GM23248 (cell line): ENCODE measurements at places on chromosomes 3 and 15. TPM values are rescaled to one million over a fixed set of nuclear protein-coding genes. Genes with fewer than 3 reads are reported as not detected.

- DNase-seq, result no peak
Observed at GRCh38 chr15:67915461-67916374, 75.9 kb upstream of the RNU6-1 start.

- no peak for DNase-seq
Observed at GRCh38 chr3:178079966-178080365, 456.3 kb upstream of the KCNMB2 start.

DNA sequence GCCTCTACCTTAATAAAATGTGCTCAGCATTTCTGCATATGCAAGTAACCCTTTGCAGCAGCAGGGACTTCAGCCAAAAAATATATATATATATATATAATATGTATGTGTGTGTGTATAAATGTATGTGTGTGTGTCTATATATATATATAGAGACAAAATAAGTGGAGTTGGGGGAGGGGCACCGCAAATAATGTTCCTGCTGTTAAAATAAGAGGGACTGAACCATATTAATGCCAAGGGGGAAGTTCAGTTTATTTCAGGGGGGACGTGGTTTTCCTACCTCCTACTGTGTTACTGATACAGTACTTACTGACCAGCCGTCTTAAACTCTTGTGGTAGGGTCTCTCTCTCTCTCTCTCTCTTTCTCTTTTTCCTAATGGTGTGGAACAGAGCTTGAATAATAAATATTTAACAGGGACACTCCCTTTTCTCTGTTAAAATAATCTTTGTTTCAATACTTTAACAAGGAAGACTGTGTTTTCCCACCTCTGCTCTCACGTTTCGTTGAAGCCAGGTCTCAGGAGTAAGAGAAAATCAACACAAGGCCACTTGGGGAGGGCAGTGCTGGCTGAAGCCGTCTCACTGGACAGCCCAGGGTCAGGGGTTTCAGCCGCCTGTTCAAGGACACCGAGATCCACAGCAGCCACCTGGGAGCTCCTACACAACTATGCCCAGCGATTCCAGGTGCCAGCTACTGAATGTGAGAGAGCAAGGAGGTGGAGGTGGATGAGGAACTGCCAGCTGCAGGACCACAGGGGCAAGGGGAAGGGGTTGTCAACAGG, 42.8 kb upstream of the ADAMTSL3 start:
- DNase-seq, result no peak

DNA sequence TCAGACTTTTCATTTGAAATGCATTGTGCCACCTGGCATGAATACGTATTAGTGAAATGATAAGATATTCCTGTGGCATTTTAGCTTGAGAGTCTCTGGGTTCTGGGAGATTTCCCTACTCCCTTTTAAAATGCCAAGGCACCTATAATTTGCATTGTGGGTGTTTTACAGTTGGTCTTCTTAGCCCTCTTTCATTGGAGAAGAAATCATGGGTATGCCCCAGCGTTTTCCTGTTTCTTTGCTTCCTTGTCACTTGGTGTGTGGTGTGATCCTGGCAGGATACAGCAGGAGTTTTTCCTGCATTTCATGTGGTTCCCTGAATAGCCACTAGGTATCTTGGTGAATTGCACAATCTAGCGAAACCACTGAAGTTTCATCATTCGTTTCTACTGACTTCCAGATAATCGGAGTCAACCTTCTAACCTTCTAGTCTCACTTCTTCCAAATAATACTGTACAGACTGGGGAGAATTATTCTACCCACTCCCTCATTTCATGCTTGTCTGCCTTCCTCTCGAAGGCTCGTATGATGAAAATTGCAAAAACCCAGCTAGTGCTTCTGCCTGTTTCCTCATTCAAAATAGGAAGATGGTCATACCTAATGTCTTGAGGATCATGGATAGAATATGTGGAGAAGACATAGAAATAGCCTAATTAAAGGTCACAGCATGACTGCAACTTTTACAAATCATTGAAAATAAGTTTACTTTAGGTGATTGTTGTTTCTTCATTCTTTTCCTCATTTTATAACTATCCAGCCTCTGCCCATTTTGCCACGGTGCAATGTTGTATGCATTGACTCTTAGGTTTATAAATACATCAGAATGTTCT, 2.6 kb downstream of the BHLHE40 start:
- peak; percentile 87 for DNase-seq

DNA sequence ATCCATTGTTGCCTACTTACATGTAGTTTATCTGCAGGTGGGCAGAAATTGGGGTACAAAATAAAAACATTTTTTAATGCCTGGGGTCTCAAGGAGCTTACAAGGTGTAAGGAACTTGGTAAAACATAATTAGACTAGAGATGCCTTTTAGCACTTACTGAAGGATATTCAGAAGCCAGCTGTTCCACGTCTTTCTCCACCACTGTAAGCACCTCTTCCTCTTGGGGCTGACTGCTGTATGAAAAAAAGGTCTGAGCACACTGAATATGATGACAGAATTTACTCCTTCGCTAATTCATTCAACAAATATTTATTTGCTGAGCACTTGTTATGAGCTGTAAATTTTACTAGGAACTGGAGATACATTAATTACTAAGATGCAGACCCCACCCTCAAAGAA, 539.1 kb downstream of the UNC13C start:
- DNase-seq, result no peak

DNA sequence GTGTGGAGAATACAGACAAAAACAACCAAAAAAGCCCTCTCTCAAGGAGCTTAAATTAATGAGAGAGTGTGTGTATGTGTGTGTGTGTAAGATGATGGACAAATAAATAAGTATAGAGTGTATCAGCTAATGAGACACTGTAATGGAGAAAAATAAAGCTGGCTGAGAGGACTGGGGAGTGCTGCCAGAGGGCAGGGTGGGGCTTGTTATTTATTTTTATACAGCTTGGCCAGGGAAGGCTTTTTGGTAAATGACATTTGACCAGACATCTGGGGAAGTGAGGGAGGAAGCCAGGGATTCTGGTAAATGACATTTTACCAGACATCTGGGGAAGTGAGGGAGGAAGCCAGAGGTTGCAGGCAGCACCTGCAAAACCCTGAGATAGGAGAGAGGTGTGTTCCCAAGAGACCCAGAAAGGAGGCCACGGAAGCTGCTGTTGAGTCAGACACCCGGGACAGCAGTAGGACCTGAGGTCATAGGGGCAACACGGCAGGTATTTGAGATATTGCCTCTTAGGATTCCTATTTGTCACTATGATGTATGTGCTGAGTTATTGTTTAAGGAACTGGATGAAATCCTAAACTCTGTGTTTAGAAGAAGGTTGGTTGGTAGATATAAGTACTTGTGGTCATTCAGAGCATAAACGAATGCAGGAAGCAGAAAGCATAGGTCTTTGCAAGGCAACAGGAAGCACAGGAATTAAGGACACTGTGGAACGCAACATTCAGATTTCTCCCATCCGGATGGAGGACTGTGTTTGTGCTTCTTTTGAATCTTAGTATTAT, 2.7 kb downstream of the SV2B start:
- no peak for DNase-seq

GRCh38 chr15:60134609-60135008, 130.5 kb downstream of the FOXB1 start:
- peak; percentile 10 for DNase-seq

DNA sequence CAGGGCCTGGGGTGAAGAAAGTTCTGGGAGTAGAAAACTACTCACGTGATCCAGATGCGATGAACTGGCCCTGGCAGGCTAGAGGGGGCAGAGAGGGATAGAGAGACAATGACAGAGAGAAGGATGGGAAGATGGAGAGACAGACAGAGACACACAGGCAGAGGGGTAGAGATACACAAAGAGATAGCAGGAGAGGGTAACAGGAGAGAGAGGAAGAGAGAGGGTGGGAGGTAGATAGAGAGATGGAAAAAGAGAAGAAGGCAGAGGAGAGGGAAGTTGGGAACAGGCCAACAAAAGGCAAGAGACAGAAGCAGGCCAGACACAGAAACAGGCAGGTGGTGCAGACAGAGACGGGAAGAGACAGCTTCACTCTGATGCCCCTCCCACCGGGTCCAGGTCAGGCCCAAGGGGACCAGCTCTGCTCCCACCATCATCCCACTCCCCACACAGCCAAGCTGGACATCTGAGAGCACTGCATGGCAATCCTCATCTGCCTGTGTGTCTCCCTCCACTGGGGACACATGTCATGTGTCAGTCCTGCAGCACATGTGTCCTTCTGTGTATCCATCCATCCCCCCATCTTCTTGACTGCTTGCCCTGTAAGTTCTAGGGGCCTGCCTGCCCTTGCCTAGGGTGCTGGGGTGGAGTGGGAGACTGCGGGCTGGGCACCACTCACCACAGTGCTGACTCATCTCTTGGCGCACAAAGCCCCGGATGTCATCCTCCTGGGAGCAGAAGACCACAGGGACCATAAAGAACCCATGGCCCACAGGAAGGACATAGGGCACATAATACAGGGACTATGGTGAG, 2.2 kb upstream of the UCN2 start:
- DNase-seq, result peak; percentile 86

- DNase-seq, result peak; percentile 56
Observed at GRCh38 chr3:147411815-147412241, 2.7 kb downstream of the ZIC1 start.

DNA sequence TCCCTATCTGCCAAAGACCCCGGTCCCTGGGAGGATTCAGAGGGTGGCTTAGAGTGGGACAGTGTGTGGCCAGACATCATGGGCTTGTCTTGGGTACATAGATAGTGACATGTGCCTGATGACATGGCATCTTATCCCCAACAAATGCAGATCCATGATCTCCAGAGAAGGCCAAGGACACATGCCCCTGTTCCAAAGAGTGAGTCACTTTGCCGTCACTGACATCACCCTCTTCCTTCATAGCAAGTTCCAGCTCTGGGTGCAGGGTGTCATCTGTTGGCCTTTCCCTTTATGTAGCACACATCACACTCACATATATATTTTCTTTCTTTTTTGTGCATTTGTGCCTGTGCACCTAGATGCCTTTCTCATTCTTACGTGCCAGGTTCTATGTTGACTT, 350.5 kb downstream of the LRTM1 start:
- DNase-seq, result peak; percentile 10

- DNase-seq, result no peak
Observed at GRCh38 chr3:99957151-99957796, 139.6 kb downstream of the CMSS1 start.

- DNase-seq, result no peak
Observed at GRCh38 chr3:8239095-8239494, 262.5 kb upstream of the LMCD1 start.

DNA sequence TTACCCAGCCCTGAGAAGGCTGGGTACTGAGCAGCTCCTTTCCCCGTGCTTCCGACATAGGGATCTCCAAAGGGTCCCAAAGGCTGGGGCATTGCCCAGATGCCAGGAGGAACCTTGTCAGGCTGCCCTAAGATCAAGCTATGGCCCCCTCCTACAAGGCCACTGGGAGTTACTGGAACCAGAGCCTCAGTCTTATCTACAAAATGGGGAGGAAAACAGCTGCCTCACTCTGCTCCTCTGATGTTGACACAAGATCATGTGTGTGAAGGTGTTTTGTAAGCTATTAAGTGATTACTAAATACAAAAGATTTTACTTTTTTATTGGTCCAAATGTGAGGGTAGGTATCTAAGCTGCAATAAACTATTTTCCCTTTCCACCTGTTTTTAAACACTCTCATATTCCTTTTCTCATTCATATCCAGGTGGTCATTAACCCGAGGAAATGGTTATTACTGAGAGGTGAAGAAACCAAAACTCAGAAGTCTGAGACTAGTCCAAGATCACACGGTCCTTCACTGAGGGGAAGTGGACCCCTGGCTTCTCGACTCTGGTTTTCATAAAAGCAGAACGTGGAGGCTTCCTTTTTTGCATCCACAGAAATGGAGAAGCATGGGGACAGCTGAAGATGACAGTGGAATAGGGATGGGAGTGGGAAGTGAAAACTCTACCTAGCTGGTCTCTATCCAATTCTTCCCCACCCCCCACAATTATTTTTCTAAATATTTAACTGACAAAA, 1.7 kb downstream of the ARPIN start:
- no peak for DNase-seq

Gene RHOV
- not detected in 2 replicates for polyA plus RNA-seq

Gene PLA2G4B
- polyA plus RNA-seq, result 1.1 and 1.6 TPM in 2 replicates

Gene FMN1
- polyA plus RNA-seq, result 0.93 and 1.4 TPM in 2 replicates

Gene LARP6
- 95.9 and 104 TPM in 2 replicates for polyA plus RNA-seq

Gene NR2F2
- polyA plus RNA-seq, result 23.8 and 25.1 TPM in 2 replicates

Gene SELENOT
- polyA plus RNA-seq, result 187 and 193 TPM in 2 replicates

Gene BDH1
- polyA plus RNA-seq, result 1.2 and 2.7 TPM in 2 replicates

Gene SLC51B
- polyA plus RNA-seq, result not detected in 2 replicates

Gene ANKRD63
- not detected in 2 replicates for polyA plus RNA-seq

Gene NPTN
- polyA plus RNA-seq, result 128 and 136 TPM in 2 replicates

Gene P2RY1
- 0.09 TPM in 1 of 2 replicates, not detected in the other for polyA plus RNA-seq
